NCI-H1105 (cell line): ENCODE measurements at places on chromosomes 1 and 21.

DNA sequence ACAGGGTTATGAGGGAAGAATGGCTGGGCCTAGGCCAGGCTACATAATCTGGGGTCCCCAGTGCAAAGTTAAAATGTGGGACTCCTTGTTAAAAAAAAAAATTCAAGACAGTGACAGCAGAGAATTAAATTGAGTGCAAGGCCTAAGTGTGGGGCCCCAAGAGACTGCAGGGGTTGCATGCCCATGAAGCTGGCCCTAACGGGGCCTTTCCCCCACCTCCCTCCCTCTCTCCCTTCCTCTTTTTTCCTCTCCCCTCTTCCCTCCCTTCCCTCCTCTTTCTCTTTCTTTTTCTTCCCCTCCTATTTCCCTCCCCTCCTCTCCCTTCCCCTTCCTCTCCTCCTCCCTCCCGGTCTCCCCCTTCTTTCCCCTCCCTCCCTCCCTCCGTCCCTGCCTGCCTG is 266.7 kb downstream of the LMO4 start:
- DNase-seq, result no peak

- no peak for DNase-seq
Observed at GRCh38 chr1:50531027-50531426, 107.8 kb upstream of the DMRTA2 start.

- no peak for DNase-seq
Observed at GRCh38 chr1:12407050-12407961, 177.5 kb downstream of the VPS13D start.

GRCh38 chr1:100360790-100361510 is 8.6 kb downstream of the CDC14A start:
- DNase-seq, result no peak

- DNase-seq, result no peak
Observed at GRCh38 chr1:37860346-37860666, 914 bp upstream of the MTF1 start.

GRCh38 chr1:211535346-211535745 is 43.4 kb upstream of the RD3 start:
- no peak for DNase-seq

- DNase-seq, result no peak
Observed at GRCh38 chr1:222250376-222250775, 297.5 kb downstream of the HHIPL2 start.

DNA sequence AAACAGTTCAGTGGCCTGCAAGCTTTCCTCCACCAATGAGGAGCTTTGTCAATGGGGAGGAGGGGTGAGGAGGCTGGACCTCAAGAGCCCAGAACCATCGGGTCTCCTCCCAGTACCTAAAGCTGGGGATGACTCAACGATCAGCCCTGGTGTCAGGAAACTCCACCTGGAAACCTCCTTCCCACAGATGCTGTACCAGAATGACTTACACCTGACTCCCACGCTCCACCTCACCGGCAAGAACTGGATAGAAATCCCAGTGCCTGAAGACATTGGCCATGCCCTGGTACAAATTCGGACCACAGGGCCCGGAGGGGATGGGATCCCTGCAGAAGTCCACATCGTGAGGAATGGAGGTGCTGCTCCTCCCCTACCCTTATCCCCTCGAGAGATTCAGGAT is 11.4 kb downstream of the TMEM81 start:
- DNase-seq, result no peak

DNA sequence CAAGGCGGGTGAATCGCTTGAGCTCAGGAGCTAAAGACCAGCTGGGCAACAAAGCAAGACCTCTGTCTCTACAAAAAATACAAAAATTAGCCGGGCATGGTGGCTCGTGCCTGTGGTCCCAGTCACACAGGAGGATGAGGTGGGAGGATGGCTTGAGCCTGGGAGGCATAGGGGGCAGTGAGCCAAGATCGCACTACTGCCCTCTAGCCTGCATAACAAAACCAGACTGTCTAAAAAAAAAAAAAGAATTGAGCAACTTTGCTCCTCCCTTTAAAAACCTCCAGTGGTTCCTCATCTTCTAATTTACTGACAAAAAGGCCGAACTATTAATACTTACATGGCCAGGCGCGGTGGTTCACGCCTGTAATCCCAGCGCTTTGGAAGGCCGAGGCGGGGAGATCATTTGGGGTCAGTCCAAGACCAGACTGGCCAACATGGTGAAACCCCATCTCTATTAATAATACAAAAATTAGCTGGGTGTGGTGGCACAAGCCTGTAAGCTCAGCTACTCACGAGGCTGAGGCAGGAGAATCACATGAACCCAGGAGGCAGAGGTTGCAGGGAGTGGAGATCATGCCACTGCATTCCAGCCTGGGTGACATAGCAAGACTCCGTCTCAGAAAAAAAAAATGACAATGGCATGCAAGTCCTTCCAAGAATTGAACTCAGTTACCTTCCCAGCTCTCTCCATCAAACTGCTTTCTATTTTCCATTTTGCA is 4.4 kb downstream of the ACBD3 start:
- no peak for DNase-seq

- DNase-seq, result no peak
Observed at GRCh38 chr1:221809091-221810029, 67.5 kb upstream of the DUSP10 start.

DNA sequence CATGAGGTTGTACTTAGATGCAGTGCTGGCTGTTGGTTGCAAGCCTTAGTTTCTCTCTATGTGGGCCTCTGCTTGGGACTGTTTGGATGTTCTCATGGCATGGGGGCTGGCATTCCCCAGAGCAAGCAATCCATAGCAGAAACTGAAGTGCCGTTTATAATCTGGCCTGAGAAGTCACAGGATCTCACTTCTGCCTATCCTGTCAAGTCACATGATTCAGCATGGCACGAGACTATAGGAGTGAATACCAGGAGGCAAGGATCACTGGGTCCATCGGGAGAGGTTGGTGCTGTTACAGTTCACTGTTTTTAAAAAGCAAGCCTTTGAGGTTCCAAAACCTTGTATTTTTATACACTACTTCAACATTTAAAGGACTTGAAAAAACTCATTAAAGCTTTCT is 16.7 kb downstream of the COLGALT2 start:
- no peak for DNase-seq

GRCh38 chr1:24923485-24924113 is 6.5 kb downstream of the RUNX3 start:
- DNase-seq, result no peak

DNA sequence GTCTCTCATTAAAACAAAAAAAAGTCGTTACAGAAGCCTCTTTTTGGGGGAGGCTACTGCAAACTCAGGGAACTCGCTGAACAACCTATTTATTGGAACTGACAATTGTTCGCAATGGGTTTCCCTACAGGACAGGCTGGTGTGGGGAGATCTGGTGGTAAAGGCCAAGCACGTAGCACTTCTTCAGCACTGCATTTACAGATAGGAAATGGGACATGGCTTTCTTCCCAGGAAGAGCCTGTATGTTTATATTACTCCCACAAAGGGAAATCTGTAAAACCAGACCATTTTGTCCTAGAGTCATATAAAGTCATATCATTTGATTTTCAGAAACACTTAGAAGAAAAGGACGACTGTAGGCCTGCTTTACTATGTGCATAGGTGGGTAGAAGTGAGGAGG is 38.8 kb upstream of the TBX15 start:
- no peak for DNase-seq

- no peak for DNase-seq
Observed at GRCh38 chr1:236548452-236548851, 24.7 kb downstream of the LGALS8 start.

DNA sequence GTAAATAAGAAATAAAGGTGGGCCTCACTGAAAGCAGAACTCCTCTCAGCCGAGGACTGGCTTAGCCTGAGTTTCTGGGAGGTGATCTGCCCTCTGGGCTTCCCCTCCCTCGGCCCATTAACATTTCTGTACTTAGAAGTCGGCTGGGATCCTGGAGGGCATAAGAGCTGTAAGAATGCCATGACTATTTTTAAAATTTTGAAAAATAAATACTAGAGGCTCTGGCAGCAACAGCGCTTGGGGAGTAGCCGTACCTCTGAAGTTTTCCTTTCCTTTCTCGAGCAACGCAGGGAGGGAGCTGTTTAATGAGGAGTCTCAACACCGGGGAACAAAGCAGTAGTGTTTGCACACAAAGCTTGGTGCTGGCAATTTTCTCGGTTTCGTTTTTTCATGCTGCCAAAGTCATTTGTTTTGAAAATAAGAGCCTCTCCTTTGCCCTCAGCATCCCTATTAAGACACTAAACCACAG is 498.7 kb downstream of the SMYD3 start:
- no peak for DNase-seq

DNA sequence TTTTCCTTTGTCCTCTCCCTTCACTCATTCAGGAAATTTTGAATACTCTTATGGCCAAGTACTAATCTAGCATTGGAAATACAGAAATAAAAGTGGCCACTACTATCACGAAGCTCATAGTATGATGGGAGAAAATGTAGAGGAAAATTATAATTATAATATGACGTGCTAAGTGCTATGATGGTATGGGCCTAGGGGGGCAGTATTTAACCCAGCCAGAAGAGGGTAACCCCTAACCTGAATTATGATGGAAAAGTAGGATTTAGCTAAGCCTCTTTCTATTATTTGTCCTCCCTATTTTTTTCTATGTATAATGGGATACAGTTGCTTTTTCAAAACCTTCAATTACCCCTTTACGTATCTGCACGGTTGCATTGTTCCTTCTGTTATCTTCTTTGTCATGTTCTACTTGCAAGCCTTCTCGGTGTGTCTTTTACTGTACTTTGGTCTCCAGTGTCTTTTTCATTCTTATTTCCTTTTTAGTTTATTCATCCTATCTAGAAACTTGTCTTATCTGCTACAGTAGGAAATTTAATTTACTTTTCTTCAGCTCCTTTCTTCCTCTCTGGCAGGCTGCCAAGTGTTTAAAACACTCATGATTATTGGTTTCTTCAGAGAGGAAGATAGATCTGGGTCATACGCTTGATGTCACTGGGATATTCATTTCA is 88.8 kb upstream of the GPR52 start:
- DNase-seq, result peak; percentile 26

DNA sequence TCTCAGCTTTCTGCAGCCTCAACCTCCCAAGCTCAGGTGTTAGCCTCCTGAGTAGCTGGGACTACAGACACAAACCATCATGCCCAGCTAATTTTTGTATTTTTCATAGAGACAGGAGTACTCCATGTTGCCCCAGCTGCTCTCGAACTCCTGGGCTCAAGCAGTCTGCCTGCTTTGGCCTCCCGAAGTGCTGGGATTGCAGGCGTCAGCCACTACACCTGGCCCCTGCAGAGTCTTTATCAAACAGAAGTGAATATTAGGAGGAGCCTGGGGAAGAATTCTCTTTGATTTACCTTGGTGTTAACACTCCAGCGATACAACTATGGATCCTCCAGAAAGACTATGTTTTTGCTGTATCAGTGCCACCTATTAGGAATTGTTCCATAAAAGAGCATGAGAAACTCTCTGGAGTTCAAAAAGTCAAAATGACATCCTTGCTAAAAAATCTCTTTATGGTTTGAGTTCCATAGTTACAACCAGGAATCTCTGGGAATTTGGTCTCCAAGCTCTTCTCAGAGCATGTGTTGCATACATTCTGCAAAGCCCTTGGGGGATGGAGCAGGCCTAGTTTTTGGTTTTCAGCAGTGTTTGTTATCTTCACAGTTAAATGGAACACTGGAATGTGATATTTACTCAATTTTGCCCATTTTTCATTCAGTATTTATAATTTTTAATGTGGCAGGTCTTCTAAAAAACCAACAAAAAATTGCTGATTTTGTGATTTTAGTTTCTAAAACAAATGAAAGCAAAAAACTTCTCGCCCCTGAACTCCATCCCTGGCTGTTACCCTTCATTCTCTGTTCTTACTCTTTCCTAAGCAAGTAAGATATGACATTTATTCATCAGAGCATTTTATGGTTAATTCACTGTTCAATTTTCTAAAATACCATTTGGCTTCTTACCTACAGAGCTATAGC is 77.3 kb downstream of the OLFML2B start:
- no peak for DNase-seq
